GOT3 (cell line): ENCODE measurements at places on chromosomes 16 and 17.

- no peak for DNase-seq
These were observed 56.9 kb downstream of the CYB5D2 start for GRCh38 chr17:4199818-4200402.

DNA sequence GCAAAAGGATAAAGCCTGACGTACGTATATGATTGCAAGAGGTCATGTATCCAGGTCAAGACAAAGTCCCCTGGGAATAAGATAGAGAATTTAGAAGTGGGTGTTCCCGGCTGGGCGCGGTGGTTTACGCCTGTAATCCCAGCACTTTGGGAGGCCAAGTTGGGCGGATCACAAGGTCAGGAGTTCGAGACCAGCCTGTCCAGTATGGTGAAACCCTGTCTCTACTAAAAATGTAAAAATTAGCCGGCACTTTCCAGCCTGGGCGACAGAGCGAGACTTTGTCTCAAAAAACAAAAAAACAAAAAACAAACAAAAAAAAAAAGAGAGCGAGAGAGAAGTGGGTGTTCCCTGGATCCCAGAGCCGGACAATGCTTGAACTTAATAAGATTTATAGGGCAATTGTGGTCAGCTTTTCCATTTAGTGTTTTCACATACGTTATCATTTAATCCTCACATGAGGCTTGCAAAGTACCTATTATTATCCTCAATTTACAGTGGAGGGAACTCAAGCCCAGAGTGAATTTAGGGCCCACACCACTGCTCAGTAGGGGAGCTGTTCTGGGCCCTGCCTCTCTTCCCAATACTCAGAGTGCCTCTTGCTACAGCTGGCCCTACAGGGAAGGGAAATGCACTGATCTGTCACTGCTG is 481 bp upstream of the GLTPD2 start:
- DNase-seq, result no peak

GRCh38 chr16:20243731-20244281 is 83.5 kb downstream of the GP2 start:
- no peak for DNase-seq

GRCh38 chr16:88793251-88793954 is 8.4 kb upstream of the PIEZO1 start:
- DNase-seq, result no peak

GRCh38 chr16:2686912-2687507 is 4.7 kb downstream of the KCTD5 start:
- DNase-seq, result no peak

DNA sequence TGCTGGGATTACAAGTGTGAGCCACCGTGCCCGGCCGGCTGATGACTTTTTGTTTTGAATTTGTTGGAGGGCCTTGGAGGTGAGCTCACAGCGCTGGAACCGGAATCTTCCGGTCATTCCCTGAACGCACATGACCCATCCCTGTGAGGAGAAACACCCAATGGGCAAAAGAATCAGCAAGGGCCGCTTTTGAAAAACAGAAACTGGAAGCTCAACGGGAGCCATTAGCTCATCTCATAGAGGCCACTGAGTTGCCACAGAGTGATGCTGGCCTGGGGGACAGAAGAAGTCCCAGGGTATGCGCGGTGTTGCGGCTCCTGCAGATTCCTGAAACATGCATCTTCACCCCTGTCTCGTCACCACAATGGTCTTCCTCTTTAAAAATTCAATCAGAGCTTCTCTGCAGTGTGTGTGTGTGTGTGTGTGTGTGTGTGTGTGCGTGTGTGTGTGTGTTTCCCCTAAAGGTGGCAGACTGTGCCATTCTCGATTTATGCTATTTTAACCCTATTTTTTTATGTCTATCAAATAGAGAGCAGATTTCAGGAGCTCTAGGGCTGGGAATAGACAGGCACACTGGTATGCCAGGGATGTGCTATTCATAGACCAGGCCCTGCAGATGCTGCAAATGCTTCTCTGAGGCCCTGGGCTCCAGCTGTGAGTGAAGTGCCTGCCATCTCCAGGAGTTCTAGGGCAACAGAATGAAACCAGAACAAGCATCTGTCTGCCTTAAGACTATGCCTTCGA is 68.3 kb downstream of the MARCHF10 start:
- no peak for DNase-seq

DNA sequence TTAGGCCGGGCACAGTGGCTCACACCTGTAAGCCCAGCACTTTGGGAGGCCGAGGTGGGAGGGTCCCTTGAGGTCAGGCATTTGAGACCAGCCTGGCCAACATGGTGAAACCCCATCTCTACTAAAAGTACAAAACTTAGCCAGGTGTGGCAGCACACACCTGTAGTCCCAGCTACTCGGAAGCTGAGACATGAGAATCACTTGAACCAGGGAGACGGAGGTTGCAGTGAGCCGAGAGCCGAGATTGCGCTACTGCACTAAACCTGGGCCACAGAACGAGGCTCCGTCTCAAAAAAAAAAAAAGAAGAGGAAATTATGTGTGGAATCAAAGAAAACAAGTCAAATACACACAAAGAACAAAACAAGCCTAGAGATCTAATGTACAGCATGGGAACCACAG is 16.1 kb upstream of the MPRIP start:
- no peak for DNase-seq

DNA sequence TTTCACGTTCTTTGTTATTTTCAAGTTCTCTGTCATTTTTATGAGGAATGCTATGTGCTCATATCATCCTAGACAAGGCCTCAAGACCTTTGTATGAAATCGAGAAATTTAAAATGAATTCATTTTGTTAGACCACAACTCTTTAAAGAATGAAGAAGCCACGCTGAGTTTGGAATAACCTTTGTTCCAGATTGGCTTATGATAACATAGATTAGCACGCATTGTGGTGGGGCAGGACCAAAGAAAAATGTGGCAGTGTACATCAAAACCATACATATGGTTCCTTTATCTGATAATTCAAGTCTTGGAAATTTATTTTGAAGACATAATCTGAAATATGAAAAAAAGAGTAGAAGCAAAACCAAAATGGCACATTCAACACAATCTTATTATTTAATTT is 2.2 kb downstream of the HSD17B2 start:
- DNase-seq, result no peak

- DNase-seq, result no peak
These were observed 24.7 kb downstream of the DNAI2 start for GRCh38 chr17:74298778-74299177.

- DNase-seq, result no peak
These were observed 13.5 kb upstream of the DNAI2 start for GRCh38 chr17:74260525-74260850.

DNA sequence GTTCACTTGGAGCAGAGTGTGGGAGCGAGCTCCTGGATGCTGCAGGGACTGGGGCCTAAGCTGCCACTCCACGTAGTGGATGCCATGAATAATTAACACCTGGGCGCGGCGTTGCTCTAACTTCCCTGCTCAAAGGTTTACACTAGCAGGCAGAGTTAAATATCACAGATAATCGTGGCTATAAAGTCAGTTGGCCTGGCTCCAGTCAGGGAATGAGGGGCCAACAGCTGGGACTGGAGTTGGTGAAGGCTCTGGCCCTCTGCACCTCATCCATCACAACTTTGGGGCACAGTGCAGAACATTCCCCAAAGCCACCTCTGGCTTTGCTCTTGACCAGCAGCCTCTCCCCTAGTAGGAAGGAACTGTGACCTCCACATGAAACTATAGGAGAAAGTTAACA is 10.9 kb downstream of the HOXB4 start:
- DNase-seq, result no peak

GRCh38 chr17:80969030-80969673 is 22.5 kb upstream of the CHMP6 start:
- no peak for DNase-seq

DNA sequence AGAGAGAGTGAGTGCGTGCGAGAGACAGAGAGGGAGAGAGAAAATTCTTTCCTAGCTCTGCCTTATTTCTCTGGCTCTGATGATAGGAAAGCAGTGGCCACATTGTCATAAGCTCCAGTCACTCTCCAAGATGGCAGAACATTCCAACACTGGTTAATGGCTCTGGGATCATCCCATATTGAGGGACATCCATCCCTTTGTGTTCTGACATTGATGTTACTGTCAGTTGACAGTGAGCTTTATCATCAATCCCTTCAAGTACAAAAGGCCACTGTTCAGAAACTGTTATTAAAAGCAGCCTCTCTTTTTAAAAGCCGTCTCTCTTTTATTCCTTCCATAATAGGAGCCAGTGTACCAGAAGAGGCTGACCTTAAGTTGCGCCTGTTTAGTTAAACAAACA is 1084.9 kb upstream of the RBFOX1 start:
- no peak for DNase-seq

DNA sequence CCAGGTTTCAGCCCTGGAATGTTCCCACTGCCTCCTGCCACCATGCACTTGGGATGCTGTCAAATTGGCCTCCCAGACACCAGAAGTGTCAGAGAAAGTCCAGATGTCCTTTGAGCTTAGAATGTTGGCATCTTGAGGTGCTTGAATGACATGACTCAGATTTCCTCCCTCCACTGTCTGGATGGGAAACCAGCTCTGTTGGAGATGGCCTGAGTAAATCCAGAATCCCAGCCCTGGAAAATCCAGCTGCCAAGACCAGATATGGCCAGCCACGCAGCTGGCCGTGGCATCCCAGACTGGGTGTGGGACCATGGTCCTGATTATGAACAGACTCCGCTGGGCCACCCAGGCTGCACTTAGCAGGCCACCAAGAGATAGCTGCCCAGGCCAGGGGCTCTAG is 57.0 kb upstream of the CLEC3A start:
- no peak for DNase-seq

DNA sequence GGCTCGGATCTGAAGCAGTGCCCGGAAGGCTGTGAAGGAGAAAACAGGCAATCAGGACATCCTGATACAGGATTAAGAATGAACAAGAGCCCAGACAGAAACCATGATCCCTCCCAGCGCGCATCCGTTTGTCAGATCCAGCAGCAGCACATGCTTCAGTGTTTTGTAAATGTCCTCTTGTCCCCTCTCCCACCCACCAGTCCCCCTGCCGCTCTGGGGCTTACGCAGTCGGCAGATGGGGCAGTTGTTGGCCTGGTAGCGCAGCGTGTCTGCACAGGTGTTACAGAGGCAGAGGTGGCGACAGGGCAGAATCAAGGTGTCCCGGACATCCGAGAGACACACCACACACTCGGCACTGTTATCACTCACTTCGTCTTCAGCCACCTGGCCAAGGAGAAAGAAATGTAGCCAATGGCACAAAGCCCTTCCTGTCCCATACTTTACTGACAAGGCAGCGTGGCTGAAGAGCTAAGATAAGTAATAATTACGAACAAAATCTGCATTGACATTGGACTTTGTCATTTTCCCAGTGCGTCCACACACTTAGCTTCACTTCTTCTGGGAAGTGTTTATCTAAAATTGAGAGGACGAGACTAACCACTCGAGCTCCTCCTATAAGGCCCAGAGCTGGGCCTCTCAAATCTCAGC is 20.7 kb upstream of the FOXJ1 start:
- no peak for DNase-seq

DNA sequence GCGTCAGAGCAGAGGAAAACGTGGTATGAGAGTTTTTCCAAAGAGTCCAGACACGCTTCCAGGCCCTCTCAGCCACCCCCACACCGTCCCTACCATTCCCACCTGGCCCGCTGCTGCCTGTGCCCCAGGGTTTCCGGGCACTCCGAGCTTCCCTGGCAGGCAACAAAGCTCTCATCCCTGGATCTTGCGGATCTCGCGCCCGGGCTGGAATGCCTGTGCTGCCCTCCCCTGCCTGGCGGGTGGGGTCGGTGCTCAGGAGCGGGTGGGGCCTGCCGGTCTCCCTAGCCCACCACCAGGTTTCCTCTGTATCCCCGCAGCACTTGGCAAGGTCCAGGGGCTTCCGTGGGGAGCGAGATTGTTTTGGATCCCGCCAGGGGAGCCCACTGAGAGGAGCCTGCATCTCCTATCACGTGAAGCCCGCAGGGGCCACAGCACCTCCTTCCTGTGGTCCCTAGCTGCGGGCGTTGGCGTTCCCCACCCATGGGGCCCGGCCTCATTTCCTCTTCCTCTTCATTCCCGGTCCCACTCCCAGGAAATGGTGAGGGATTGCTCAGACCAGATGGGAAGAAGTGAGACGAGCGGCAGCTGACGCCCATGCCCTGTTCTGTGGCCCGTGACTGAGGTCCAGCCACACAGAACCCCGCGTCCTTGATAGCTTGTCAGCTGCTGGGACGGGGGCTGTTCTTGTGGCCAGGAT is 11.0 kb downstream of the TBC1D24 start:
- DNase-seq, result no peak

GRCh38 chr17:58184308-58184985 is 8.1 kb upstream of the EPX start:
- DNase-seq, result no peak

GRCh38 chr17:18043491-18043890 is 4.3 kb downstream of the GID4 start:
- DNase-seq, result no peak

GRCh38 chr17:62572888-62573401 is 54.5 kb upstream of the MRC2 start:
- no peak for DNase-seq

DNA sequence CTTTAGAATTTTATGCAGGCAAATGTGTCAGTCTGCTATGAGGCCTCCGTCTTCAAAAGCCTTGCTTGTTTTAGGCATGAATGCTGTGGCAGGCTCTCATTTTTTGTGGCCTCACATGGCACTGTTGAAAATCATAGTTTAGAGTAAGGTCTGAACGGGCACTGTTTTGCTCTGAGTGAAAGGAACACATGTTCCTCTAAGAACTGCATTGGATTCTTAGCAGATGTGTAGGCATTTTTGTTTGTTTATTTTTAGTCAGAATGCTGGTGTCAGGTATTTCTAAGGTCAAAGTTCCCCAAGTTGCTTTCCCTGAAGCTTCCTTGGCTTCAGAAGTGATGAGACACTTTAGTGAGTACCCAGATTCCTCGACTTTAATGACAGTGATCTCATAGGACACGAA is 173.7 kb downstream of the HS3ST3B1 start:
- DNase-seq, result no peak

- no peak for DNase-seq
These were observed 3.6 kb downstream of the TAOK2 start for GRCh38 chr16:29977063-29977825.

DNA sequence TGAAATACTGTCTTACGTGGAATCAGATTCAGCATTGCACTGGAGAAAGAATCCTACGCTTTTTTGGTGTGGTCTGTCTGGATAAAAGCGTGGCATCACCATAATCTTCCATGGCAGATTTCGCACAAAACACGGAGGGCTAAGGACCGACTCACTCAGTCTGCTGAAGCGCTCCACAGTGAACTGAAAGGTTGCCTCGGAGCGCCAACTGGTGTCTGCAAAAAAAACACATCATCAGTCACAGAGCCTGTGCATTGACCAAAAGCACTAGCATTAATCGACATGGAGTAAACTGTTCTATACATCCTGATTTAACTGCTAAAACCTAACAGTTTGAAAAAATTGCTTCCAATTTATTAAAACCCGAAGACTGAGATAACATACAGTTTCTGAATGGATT is 40.5 kb downstream of the USP7 start:
- no peak for DNase-seq

DNA sequence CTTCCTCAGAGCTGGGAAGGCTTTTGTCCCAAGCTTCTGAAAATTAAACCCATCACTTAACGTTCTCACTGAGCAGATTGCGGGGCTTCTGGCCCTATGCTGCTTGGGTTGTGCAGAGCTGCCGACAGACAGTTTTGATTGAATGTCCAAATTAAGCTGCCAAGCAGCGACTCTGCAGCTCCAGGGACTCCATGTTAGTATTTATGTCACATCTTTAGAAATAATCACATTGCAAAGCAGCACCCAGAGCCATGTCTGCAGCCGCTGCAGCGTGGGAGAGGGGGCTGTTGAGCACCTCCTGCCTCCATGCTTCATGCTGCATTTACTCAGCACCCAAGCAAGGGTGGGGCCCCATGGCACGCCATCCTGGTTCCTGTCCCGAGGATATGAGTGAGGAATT is 178.2 kb upstream of the CACNG3 start:
- DNase-seq, result no peak
